ENCODE measurements at places on chromosomes 7 and 10.

GRCh38 chr10:124990671-124991625 lies 49.0 kb downstream of the ZRANB1 start:
- no peak for DNase-seq

- DNase-seq = no peak
These were observed 16.0 kb downstream of the UBE2D1 start for GRCh38 chr10:58350619-58351323.

GRCh38 chr7:116617878-116618277 lies 54.1 kb upstream of the MET start:
- no peak for DNase-seq

DNA sequence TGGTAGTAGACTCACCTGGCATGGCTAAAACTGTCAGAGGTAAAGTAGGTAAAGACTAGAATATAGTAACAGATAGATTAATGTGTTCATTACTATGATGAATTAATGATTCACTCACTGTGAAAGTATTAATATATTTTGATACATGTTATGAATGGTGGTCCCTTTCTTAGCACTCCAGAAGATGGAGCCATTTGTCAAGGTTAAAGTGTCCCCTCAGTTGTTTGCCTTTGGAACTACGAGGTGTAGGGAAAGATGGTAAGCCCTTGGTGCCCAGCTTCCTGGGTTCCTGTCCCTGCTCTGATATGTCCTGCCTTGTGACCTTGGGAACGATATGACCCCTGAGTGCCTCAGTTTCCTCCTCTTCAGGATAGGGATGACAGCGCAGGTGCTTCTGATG lies 49.4 kb downstream of the HTRA1 start:
- DNase-seq = no peak

DNA sequence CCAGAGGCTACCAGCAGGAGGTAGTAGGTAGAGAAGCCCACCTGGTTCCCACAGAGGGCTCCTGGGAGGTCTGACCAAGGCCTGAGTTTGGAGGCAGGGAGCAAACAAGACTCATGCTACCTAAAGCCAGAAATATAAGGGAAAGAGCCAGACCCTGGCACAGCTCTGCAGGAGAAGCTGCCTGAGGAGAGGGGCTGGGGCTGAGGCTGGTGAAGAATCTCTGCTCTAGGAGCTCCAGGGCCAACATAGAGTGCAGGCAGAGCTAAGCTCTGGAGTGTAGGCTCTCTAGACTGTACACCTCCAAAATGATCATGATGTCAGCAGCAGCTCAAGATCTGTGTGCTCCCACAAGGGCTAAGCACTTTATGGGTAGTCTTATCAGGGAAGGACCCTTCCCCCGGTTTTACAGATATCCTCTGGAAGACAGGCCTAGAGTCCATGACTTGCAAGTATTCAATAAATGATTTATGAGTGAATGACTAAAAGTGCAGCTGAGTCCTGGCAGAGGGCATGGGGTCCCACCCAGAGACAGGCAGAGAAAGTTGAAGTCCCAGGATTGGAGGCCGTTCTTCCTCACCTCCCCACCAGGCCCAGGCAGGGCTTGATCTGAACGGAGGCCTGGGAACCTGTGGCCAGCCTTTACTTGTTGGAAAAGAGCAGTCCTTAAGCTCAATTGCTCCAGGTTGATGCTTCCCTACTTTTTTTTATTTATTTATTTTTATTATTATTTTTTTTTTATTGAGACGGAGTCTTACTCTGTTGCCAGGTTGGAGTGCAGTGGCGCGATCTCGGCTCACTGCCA lies 71.5 kb upstream of the LRRC4 start:
- DNase-seq = no peak

DNA sequence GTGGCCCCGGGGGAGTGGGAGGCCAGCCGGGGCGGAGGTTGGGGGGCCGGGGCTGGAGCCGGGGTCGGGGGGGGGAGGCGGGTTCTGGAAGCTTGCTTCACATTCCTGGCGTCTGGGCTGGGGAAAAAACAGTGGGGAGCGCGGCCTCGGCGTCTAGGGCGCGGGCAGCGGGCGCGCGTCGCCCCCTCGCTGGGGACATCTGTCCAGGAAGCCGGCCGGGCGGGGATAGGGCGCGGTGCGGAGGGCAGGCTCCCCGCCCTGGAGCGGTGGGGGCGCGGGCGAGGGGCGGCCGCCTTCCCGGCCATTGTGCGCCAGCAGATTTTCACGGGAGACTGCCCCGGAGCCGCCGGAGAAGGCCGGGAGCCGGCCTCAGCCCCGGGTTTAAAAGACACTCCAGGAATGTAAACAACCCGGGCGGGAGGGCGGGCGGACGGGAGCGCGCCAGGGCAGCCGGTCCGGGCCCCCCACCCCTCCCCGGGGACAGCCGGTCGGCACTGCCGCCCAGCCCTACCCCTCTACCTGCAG lies 1.4 kb downstream of the ZMIZ1 start:
- DNase-seq = no peak

DNA sequence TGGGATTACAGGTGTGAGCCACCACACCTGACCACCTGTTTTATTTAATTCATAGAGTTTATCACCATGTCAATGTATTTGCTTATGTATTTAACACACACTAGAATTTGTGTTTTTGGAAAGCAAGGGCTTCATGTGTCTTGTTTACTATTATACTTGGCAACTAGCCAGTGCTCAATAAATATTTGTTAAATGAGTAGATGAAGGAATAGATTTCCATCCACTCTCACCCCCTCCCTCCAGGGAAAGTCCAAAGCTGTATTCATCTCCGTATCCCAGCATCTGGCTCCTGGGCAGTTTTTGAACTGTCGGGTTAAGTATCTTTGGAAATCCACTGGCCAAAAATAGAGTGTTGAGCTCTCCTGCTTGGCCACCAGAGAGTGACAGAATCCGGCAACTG lies 4.6 kb upstream of the RADIL start:
- no peak for DNase-seq

DNA sequence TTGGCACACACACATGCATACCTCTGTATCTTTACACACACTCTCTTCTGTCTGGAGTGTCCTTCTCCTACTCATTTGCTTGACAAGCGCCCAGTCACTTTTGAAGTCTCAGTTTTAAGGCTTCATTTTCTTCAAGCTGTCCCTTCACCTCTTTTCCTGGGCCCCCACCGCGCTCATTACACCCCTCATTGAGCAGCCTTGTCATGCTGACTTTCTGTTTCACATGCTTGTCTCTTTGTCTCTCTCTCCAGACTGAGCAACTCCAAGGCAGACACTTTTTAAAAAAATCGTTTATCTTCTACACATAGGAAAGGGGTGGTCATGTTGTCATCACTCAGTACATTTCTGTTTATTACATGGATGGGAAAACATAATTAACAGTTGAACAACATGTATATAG lies 225.2 kb upstream of the FZD1 start:
- DNase-seq = no peak

GRCh38 chr10:106158241-106158640 lies 1006.3 kb downstream of the SORCS1 start:
- DNase-seq = no peak

- no peak for DNase-seq
These were observed 94.4 kb downstream of the TAX1BP1 start for GRCh38 chr7:27834179-27834921.

GRCh38 chr10:99532687-99533495 lies at the start of gene NKX2-3:
NKX2-3 (plus strand) TSS chr10:99532942; CDS start chr10:99533132, 190 bp downstream.
- no peak for DNase-seq

- no peak for DNase-seq
These were observed 10.1 kb upstream of the PON1 start for GRCh38 chr7:95334447-95334846.

DNA sequence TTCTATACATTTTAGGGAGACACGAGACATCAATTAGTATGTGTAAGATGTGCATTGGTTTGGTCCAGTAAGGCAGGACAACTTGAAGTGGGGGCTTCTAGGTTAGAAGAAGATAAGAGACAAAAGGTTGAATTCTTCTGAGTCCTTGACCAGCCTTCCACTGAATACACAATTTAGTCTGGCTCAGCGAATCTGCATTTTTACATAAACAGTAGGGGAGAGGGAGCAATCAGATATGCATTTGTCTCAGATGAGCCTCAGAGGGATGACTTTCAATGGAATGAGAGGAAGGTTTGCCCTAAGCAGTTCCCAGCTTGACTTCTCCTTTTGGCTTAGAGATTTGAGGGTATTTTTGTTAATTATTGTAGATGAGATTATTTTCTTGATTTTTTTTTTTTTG lies 20.0 kb upstream of the C10orf90 start:
- no peak for DNase-seq

GRCh38 chr7:46705386-46706255 lies 784.5 kb upstream of the IGFBP3 start:
- no peak for DNase-seq

DNA sequence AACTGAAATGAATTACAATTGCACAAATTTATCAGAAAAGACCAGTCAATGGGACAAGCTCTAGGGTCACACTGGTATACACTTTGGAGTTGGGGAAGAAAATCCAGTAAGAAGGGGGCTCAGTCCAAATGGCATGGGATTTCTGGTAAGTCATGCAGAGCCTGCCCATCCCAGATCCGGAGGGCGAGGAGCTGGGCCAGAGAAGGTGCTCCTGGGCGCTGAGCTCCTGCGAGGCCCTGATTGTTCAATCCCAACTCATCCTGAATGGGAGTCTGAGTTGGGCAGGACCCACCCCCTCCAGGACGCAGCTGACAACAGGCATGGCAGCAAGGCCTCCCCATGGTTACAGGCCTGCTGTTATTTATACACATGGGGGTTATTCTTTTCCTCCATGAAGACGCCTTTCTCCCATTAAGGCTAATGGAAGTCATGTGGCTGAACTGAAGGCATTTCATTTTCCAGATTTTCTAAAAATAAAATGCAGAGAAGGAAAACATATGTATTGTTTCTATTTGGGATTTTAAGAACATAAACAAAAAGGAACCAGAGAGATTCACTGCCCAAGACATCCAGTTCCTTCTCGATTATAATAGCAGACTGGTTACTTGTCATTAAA lies 91.1 kb upstream of the ADAM12 start:
- no peak for DNase-seq

- DNase-seq = no peak
These were observed 65.3 kb downstream of the COBL start for GRCh38 chr7:51251290-51251689.

- no peak for DNase-seq
These were observed 96.1 kb downstream of the ATE1 start for GRCh38 chr10:121831777-121832176.

DNA sequence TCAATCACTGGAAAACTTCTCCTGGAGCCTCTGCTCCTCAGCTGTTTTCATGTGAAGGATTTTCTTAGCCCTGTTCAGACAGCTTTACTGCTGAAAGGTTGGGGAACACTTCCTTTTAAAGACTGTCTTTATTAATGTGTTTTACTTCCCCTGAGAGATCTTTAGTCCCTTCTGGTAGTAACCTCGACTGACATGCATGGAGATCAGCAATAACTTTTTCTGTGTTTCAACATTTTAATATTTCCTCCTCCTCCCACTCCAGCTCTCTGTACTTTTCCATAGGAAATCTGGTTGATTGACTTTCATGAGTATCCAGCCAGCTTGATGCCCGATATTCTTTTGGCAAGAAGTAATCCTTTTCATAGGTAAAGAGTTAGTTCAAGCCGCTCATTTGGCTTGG lies 62.7 kb upstream of the STRIP2 start:
- DNase-seq = no peak

- DNase-seq = no peak
These were observed 15.8 kb upstream of the ZNRF2 start for GRCh38 chr7:30268586-30268985.

DNA sequence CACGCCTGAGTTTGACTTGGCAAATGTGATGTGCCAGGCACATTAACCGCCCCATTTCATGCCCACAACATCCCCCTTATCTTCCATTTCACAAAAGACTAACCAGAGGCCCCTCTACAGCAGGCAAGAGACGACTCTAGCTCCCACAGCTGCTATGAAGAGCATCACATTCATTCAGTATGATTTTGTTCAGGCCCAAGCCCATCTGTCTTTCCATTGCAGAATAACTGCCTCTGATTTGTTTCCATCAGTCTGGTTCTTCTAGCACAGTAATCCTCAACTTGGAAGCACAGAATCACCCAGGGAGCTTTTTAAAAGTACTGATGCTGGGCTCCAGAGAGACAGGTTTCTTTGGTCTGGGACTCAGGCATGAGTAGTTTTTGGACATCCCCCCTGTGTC lies 169.7 kb downstream of the NEURL1 start:
- DNase-seq = no peak

- DNase-seq = no peak
These were observed 15.8 kb upstream of the TRIM8 start for GRCh38 chr10:102628451-102628911.

DNA sequence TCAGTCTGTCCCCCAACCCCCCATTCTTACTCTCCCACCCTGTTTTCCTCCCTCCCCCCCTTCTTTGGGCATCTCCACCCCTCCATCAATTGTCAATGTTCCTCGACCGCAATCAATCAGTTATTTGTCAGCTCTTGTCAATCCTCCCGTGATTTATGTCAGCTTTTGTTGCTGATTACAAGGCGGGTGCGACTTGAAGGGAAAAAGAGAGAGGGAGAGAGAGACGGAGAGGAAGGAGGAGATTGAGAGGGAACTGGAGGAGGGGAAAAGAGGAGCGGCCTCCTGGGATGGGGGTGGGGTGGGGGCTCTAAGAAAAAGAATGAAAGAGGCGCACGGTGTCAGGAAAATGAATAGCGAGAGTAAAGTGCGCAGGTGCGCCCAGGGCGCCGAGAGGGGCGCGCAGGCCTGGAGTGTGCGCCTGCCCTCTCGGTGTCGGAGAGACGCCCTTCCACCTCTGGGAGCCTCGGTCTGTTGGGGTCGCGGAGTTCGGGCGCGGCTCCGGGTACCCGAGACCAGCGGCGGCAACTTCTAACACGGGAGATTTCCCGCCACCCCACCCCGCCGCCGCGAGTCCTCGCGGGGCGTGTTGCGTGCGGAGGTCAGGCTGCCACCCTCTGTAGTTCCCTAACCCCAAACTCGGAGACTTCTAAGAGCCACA lies 1.1 kb upstream of the ZNF503 start:
- DNase-seq = no peak

GRCh38 chr7:94335586-94335985 lies 59.1 kb upstream of the COL1A2 start:
- no peak for DNase-seq

- DNase-seq = no peak
These were observed 200.3 kb downstream of the CACNB2 start for GRCh38 chr10:18340496-18341051.
